ENCODE measurements at places on chromosomes 7 and 10. TPM values are rescaled to one million over a fixed set of nuclear protein-coding genes. Genes with fewer than 3 reads are reported as not detected.

Gene FAM131B
- total RNA-seq: 0.50 TPM

Gene AKR1C8
- 0.21 TPM for total RNA-seq

Gene STEAP4
- total RNA-seq: not detected

Gene OR2A12
- total RNA-seq: not detected

Gene CPN1
- 0.21 TPM for total RNA-seq

Gene SUV39H2
- 20.2 TPM for total RNA-seq

Gene NDUFB2
- 380 TPM for total RNA-seq

Gene SLC18A3
- not detected for total RNA-seq

Gene PNLIP
- not detected for total RNA-seq

Gene SLC35G1
- total RNA-seq: 6.1 TPM

Gene EPO
- not detected for total RNA-seq

Gene TRPV5
- total RNA-seq: not detected

Gene HNRNPF
- total RNA-seq: 331 TPM

Gene DLX5
- total RNA-seq: not detected
